ENCODE measurements at places on chromosomes 3 and 15. TPM values are rescaled to one million over a fixed set of nuclear protein-coding genes. Genes with fewer than 3 reads are reported as not detected.

The OXTR gene
- 3.2 TPM for total RNA-seq

The STRA6 gene
- total RNA-seq, result not detected

The TSPAN3 gene
- total RNA-seq, result 303 TPM

The ITPKA gene
- 1.1 TPM for total RNA-seq

The ZWILCH gene
- 8.3 TPM for total RNA-seq

The EAF1 gene
- total RNA-seq, result 13.6 TPM

The CORO2B gene
- 36.8 TPM for total RNA-seq

The DGKG gene
- total RNA-seq, result not detected

The ZPLD1 gene
- total RNA-seq, result not detected

The SKOR1 gene
- not detected for total RNA-seq

The LDHAL6B gene
- not detected for total RNA-seq

The SEMA4B gene
- 14.7 TPM for total RNA-seq

The LYSMD2 gene
- total RNA-seq, result 10.9 TPM

The MED12L gene
- 0.05 TPM for total RNA-seq

Measured in cardiac ventricle fibroblast (primary cell).